ENCODE measurements at places on chromosomes 13 and 19.

DNA sequence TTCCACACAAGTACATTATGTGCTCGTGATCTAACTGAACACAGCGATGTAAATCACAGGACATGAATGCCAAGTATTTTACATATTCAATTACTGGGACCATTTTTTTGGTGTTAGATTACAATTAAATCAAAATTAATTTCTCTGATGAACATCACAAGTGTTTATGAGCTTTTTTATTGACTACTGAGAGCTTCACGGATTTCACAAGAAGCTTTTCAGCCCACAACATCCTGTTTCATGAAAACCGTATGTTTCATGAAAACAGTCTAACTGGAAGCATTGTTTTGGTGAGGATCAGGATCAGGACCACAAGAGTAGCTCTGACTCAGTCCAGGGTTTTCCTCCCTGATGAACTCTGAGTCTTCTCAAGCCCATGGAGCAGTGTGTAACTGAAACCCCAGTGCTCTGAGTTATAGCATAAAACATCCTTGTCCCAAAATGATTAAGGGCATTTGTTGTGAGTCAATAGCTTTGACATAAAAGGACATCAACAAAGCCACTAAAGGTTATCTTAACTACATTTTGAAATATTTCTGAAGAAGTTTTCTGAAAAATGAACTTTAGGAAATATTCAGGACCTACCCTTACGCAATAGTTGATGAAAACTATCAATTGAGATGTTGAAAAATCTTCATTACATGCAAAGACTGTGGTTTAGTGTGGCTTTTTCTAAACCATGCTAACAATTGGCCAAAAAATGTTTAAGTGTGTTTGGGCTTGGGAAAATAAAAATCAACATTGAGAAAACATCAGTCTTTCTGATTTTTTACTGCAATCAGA is 49.3 kb downstream of the UFM1 start:
- DNase-seq, result no peak

DNA sequence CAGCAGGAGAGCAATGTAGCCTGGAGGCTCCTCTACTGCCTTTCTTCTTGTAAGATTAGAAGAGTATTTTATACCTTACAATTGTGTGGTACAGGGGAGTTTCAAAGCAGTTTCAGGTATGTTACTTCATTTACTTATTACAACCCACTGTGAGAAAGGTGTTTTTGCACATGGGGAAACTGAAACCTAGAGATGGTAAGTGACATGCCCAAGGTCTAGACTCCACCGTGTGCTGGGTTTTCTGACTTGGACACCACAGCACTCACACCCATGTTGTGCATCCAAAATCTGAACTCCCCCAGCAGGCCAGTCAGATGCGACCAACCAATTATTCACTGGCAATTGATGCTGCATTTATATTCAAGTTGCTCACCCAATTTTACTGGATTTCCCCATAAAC is 22.8 kb downstream of the ERICH6B start:
- DNase-seq, result no peak

DNA sequence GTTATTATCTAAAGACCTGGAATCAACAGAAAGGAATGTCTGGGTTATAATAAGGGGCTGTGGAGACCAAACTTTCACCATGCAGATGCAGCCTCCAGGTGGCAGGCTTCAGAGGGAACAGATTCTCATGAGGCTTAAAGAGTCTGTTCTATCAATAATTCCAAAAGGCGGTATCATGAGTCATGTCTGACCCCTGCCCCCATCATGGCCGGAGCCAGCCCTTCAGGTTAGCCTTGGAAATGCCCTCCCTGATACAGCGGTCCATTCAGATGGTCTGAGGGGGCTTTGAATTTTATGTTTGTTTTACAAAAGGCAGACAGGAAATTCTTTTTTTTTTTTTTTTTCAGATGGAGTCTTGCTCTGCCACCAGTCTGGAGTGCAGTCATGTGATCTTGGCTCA is 21.7 kb upstream of the LAMP1 start:
- DNase-seq, result no peak

- no peak for DNase-seq
Measured at GRCh38 chr19:3585301-3586126, at the start of gene GIPC3. Gene GIPC3, plus strand, starts transcription at chr19:3585478. Its CDS starts 120 bp downstream, at chr19:3585598.

DNA sequence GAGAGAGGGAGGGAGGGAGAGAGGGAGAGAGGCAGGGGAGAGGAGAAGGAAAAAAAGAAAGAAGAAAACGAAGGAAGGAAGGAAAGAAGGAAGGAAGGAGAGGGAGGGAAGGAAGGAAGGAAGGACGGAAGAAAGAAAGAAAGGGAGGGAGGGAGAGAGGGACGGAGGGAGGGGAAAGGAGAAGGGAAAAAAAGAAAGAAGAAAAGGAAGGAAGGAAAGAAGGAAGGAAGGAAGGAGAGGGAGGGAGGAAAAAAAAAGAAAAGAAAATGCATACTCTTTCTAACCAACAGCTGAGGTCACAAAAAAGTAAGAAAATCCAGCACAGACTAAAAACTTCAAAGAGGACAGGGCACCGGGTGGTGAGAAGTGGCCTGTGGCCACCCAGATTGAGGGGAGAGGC is 109.7 kb downstream of the GNG7 start:
- no peak for DNase-seq

- no peak for DNase-seq
Measured at GRCh38 chr13:49086722-49087121, 111.0 kb downstream of the FNDC3A start.

DNA sequence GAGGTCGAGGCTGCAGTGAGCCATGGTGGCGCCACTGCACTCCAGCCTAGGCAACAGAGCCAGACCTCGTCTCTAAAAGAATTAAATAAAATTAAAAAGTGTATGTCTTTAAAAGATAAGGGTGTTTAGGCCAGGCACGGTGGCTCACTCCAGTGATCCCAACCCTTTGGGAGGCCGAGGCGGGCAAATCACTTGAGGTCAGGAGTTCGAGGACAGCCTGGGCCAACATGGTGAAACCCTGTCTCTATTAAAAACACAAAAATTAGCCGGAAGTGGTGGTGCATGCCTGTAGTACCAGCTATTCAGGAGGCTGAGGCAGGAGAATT is 7.5 kb upstream of the SDHAF1 start:
- no peak for DNase-seq

DNA sequence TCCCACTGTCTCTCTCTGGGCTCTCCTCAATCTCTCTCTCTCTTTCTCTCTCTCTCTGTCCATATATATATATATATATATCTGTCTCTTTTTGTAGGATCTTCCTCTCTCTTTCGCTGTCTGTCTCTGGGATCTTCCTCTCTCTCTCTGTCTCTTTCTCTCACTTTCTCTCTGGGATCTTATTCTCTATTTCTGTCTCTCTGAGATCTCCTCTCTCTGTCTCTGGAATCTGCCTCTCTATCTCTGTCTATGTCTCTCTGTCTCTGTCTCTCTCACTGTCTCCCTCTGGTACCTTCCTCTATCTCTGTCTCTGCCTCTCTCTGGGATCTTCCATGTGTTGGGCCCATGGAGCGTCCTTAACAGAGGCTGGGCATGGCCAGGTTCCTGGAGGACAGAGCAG is 3.4 kb downstream of the ATP1A3 start:
- DNase-seq, result no peak

DNA sequence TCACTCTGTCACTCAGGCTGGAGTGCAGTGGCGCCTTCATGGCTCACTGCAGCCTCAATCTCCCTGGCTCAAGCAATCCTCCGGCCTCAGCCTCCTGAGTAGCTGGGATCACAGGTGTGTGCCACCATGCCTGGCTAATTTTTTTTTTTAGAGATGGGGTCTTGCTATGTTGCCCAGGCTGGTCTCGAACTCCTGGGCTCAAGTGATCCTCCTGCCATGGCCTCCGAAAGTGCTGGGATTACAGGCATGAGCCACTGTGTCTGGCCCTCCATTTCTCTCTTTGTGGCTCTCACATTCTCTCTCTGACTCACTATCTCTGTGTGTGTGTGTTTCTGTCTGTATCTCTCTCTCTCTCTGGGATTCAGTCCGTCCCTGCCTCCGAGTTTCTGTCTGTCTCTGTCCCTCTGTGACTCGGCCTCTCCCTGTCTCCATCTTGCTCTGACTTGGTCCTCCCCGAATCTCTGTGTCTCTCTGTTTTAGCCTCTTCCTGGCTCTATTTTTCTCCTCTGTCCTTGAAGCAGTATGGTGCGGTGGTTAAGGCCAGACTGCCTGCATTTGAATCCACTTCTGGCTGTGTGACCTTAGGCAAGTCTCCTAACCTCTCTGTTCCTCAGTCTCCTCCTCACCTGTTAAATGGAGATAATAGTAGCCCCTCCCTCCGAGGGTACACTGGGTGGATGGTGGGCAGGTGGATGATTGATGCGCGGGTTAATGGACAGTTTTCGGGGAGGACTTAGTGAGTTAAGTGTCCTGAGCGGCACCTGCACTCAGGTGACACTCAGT is 11.0 kb downstream of the MEIS3 start:
- DNase-seq, result no peak

DNA sequence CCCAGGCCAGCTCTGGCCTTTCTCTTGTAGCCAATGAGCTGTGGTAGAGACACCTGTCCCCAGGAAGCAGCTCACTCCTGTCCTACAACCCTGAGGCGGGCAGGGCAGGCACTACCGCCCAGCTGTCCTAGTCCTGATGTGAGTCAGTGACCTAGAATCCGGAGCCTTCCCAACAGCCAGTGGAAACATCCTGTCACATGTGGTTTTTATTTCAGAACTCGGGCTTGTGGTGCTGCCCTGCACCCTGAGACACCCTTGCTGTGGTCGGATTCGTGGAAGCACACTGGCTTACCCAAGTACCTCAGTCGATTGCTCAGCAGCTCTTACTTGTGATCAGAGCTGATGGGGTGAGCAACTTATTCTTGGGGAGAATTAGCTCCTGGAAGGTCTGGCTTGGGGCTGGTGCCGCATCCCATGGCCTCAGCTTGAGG is 83.6 kb upstream of the ARHGEF7 start:
- no peak for DNase-seq

DNA sequence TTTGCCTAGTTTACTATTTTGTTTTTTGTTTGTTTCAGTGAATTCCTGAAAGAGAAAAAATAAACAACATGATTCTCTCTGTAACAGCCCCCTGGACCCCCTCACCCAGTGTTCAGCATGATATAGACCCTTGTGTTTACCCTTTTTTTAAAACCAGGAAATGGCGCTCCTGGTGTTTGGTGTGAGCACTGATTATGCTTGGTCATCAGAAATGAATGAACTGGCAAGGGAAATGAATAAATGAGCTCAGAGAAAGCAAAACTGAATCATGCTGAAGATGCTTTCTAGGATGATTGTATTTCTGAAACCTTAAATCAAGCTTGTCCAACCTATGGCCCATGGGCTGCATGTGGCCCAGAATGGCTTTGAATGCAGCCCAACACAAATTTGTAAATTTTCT is 22.1 kb downstream of the WASF3 start:
- DNase-seq, result no peak

- DNase-seq, result no peak
Measured at GRCh38 chr19:39152066-39152465, 26.5 kb downstream of the PAK4 start.

DNA sequence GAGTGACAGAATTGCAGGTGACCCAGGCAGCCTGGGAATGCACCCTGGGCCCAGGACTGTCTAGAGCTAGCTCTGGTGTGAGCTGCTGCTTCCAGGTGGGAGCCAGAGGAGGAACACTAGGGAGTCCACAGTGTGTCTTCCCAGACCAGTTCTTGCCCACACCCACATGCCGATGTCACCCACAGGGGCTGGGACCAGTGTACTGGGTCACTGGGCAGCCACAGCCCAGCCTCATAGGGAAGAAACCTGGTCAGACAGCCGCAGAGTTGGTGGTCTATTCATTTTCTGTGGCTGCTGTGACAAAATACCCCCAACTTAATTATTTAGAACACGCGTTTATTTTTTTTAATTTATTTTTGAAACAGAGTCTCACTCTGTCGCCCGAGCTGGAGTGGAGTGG is 3.1 kb downstream of the RNF225 start:
- no peak for DNase-seq

GRCh38 chr13:27472941-27473340 is 22.6 kb upstream of the MTIF3 start:
- no peak for DNase-seq

DNA sequence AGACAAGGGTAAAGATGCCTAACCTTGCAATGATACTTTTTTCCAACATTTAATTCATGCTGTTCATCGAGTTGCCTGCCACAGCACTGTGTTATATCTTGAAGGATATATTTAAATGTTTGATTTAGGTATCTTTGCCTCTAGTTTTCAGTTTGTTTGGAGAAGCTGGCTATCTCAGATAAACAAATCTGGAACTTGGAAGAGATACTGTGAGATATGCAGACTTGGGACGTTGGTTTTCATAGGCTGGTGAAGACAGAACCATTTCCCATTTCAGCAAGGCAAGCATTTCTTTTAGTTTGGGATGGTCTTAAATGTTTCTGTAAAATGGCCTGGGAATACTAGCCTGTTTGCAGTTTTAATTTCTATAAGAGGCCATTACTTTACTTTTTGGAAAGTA is 3.3 kb downstream of the RNASEH2B start:
- no peak for DNase-seq

GRCh38 chr13:74037762-74038161 is 96.4 kb downstream of the KLF12 start:
- no peak for DNase-seq

GRCh38 chr19:55683449-55684261 is 8.6 kb downstream of the EPN1 start:
- DNase-seq, result no peak

- DNase-seq, result no peak
Measured at GRCh38 chr13:101982903-101983302, 418.9 kb downstream of the FGF14 start.

All from stimulated activated CD8-positive, alpha-beta memory T cell treated with anti-CD3 and anti-CD28 coated beads, Interleukin-12 subunit alpha, Interleukin-12 subunit beta, amount 100 ng/mL, for 4 hours (primary cell).